ENCODE measurements at places on chromosomes 3 and 15. TPM values are rescaled to one million over a fixed set of nuclear protein-coding genes. Genes with fewer than 3 reads are reported as not detected.

DNA sequence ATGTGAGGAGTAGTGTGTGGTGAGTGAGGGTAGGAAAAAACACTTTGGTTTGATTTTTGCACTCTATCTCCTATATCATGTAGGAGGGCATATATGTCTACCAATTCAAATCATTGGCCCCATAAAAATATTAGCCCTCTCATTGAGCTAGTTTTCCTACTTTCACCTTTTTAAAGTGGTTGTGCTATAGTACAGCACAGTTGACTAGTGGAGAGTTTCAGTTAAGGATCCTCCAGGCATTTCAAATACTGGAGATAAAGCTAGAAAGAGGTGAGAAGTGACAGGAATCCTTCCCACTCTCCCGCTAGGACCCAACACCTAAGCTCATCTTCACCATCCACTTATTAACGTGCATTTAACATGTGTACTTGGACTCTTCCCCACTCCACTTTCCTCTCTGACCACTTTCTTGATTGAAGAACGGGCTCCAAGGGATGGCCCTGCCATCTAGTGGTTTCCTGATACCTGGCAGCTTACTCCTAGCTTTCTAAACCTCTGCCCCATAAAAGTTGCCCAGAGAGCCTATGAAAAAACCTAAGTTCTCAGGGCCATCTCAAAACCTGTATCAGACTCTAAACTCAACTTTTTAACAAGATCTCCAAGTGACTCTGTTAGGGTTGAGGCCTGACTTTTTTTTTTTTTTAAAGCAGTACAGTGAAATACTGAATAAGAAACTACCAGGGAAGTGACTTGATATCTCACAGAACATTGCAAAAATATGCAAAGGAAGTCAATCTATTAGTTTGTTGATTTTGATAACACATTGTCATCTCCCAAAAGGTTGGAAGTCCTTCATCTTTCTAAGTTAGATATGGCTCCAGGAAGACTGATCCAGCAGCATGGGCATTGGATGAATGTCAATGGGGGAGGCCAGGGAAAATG is 17.9 kb downstream of the IL12A start:
- DNase-seq, result peak; percentile 43

DNA sequence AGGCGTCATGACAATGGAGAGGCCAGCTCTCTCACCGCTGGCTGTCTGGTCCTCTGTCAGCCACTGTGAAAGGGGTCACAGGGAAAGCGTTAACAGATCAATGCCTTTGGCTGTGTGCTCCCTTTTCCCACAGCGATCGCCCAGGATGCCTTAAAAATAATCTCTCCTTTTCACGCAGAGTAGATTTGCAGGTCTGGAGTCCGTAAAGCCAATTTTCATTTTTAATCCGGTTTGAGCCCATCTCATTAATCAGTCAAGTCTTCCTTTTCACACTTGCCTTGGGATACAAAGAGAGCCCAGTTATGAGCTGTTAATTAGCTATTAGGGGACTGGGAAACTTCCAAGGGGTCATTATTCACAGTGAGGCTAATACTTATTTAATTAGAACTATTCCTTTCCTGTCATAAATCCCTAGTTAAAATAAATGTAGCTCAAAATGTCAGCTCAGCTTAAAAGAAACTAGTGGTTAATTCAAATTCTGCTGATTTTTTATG is 104.3 kb upstream of the RASGRP1 start:
- no peak for DNase-seq

DNA sequence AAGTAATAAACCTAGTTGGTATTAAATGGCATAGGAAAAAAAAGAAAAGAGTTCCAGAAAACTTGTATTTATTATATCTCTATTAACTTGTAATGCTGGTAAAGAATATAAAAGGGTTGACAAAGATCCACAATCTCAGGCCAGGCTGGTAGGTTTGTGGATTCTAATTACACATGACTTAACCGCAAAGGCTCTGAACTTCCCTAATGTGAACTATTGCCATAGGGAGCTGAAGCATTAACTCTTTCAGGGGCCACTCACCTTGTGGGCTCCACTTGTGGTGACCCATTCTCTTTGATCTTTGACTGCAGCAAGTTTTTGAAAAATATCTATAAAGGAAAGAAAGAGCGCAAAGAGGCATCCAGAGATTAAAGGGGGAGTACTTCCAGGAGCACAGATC is 58.5 kb downstream of the NEK10 start:
- no peak for DNase-seq

DNA sequence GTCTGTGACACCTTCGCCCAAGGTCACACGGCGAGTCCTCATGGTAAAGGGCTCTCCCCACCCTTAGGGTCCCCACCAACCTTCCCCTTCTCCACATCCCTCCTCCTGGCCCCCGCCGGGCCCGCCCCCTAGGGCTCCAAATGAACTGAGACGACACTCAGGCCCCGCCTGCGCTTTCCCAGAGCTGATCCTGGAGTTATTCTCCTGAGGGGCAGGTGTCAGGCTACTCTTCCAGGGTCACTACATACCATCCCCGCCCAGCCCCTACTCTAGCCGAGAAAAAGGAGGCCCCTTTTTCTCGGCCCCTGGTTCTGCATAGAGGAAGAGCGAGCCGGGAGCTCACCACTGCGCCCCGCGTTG is 292 bp downstream of the USP4 start:
- peak; percentile 55 for DNase-seq

DNA sequence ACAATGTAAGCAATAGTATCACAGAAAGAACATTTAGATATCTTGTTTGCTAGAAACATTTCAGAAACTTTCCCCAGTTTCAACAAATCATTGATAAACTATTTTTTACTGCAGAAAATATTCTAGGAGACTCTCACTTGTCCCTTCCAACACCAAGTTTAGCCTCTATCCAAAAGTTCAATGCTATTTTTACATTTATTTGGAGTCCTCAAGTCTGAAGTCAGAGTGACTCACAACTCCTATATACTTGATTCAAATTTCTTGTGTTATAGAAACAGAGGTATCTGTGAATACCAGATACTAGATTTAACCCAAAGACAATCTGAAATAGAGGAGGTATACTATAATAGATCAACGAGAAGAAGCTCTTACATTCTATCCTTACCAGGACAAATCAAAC is 49.6 kb downstream of the RFX7 start:
- DNase-seq, result no peak

DNA sequence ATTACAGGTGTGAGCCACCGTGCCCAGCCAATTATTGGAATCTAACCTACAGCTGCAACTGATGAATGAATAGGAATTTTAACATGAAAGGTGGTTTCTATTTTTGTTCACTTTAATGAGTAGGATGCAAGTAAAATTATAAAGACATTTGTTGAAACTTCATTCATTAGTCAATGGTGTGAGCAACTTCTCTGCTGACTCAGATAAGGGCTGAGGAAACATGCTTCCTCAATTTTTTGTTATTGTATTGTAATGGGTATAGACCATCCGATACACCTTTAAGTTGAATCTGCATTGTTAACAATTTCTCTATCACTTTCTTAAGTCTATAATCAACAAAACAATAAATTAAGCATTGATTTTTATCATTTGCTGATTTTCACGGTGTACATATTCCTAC is 127.8 kb downstream of the STAG1 start:
- DNase-seq, result no peak

DNA sequence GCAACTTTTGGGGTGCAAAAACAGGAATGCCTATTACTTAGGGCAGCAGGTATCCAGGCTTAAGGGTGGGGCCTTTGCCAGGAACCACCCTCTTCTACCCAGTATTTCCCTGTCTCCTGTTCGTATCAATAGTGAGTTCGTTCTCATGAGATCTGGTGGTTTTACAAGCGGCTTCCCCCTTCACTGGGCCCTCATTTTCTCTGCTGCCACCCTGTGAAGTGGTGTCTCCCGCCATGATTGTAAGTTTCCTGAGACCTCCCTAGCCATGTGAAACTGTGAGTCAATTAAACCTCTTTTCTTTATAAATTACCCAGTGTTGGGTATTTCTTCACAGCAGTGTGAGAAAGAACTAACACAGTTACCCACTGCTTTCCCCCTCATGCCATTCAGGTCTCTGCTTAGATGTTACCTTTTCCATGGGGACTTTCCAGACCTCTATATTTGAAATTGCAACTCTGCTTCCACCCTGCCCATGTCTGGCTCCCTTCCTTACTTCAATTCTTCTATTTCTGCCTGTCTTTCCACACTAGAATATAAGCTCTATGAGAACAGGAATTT is 23.9 kb upstream of the TRA2B start:
- no peak for DNase-seq

Gene SKOR1
- total RNA-seq, result 0.07 TPM

Gene PROK2
- total RNA-seq, result 0.22 TPM

Gene TIGIT
- total RNA-seq, result not detected

Gene DNASE1L3
- total RNA-seq, result 1.9 TPM

Gene RARB
- total RNA-seq, result 22.8 TPM
